ENCODE measurements at places on chromosomes 6 and 20. TPM values are rescaled to one million over a fixed set of nuclear protein-coding genes. Genes with fewer than 3 reads are reported as not detected.

DNA sequence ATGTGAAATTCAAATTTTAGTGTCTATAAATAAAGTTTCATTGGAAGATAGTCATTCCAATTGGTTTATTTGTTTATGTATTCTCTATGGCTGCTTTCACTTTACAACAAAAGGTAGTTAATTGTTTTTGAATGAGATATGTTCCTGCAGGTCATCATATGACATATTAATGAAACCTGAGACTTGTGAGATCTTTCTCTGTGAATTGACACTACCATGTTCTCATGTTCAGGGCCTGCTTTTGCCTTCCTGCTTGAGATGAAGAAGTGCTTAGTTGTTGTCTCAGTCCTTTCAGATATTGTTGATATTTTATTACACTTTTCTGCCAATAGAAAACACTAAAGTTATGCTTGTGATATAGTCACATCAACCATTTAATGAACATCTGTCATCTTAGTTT is 132.5 kb downstream of the UTRN start:
- no peak for DNase-seq

KHDRBS2 gene
- not detected for total RNA-seq

GRCh38 chr20:61705386-61706258 is 360.1 kb downstream of the TAF4 start:
- no peak for DNase-seq

GRCh38 chr20:740162-740561 is 28.1 kb downstream of the SLC52A3 start:
- no peak for DNase-seq

GRCh38 chr6:142850679-142851423 is 94.1 kb downstream of the HIVEP2 start:
- no peak for DNase-seq

- DNase-seq = no peak
Measured at GRCh38 chr20:49392745-49393144, 89.7 kb downstream of the KCNB1 start.

DNA sequence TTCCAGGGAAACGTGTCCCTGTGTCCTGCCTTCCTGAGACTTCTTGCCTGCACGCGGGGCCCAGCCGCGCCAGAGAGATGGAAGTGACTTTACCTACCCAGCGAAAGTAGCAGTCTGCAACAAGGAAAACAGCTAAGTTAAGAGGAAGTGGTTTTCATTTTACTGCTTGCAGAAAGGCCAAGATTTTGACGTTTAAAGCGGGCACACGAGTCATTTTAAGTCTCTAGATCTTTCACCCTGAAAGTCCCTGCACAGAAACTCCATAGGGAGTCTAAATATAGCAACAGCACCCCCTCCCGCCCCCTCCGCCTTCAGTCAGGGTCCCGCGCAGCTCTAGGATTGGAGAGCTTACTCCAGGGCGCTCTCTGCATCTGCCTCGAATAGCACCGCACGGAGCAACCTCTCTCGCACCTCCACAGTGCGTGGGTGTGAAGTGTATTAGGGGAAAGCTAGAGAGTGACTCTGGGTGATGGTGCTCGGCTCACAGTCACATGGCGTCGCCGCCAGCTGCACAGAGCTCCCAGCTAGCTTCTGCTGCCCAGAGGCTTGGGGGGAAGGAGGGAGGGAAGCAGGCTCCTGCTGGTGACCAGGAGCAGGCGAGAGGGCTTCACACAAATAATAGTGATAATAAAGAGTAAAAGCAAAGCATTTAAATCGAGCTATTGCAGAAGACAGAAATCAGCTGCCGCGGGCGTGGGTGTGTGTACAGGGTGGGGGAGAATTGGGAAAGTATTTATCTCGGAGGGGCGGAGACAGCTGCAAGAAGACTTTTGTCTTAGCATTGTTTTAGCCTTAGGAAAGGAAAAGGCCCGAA is 1.8 kb upstream of the KCNQ5 start:
- peak; percentile 79 for DNase-seq

- DNase-seq = no peak
Measured at GRCh38 chr6:1515280-1515679, 94.4 kb upstream of the FOXC1 start.

DNA sequence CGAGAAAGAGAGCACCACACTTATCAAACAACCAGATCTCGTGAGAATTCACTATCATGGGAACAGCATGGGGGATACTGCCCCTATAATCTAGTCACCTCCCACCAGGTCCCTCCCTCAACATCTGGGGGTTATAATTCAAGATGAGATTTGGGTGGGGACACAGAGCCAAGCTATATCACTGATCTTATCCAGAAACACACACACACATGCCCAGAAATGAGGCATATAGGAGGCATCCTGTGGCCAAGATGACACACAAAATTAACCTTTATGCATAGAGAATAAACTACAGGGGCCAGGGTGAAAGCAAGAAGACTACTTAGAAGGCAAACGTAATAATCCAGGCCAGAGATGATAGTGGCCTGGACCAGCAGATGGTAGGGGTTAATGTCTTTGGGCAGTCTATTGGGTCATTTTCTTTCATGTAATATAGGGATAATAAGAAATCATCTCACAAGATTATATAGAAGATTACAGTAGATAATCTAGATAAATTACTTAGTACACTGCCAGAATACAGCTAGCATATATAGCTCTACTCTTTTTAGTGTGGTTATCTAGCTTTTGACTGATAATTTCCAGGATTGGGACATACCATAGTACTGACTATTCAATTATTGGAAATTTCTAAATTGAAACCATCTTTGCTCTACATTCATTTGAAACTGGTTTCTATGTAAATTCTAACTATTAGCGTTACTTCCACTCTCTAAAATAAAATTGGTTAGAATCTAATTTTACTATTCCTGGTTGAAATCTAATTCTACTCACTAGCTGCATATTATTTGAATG is 20.0 kb downstream of the RNF144B start:
- no peak for DNase-seq

- no peak for DNase-seq
Measured at GRCh38 chr6:6694825-6695624, 106.5 kb downstream of the LY86 start.

FILIP1 gene
- total RNA-seq = not detected

GRCh38 chr6:88860310-88860709 is 103.1 kb downstream of the RNGTT start:
- DNase-seq = no peak

DNA sequence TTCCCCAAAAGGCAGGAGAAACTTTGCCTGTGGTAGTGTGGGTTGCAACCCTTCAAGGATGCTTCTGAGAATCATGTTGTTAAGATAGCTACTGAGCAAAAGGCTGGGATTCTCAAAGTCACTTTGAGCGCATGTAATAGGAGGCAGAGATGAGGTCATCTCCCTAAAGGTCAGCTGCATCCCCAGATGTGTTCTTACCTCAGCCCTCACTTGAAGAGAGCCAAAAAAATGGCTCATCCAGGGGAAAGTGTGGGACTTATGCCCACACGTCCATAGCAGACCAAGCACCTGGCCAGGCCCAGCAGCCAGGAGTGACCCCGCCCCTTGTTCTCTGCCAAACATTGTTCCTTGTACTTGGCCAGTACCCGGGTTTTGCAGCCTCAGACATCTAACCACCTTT is 187.0 kb upstream of the BMP2 start:
- no peak for DNase-seq

DNA sequence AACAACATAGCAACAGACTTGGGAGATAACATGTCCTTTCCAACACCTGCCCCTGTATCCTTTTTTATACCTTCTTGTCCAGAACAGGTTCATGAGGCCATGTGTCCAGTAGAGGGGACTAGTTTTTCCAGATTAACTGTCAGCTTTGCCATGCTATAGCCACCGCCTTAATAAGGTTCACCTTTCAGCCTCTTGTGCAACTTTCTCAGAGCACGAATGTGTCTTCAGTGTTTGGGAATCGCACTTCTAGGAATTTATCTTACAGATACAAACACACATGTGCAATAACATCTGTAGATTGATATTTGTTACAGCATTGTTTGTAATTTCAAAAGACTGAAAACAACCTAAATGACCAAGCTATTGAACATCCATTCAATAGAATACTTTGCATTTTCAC is 21.4 kb downstream of the NCR2 start:
- no peak for DNase-seq

DNA sequence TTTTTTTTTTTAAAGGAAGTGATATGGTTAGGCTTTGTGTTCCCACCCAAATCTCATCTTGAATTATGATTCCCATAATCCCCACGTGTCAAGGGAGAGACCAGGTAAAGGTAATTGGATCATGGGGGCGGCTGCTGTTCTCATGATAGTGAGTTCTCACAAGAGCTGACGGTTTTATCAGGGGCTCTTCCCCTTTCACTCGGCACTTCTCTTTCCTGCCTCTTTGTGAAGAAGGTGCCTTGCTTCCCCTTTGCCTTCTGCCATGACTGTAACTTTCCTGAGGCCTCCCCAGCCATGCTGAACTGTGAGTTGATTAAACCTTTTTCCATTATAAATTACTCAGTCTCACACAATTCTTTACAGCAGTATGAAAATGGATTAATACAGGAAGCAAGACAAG is 64.3 kb downstream of the ZFP64 start:
- no peak for DNase-seq

DNA sequence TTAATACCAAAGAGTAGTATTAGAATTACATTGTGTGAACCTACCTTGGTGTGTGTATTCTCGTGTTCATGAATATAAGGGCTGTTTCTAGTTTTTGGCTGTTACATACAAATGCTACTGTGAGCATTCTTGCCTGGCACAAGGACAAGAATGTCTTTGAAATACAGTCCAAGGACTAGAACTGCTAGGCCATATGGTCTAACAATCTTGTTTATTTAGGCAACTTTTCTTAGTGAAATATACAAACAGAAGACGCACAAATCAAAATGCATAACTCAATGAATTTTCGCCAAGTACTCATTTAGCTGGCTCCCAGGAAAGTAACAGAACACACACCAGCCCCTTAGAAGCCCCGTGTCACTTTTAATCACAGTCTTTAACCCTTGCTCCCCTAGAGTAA is 28.5 kb downstream of the KDM1B start:
- DNase-seq = no peak

GRCh38 chr20:58817748-58818147 is 33.0 kb downstream of the GNAS-AS1 start:
- no peak for DNase-seq

MAK gene
- total RNA-seq = 1.1 TPM

DNA sequence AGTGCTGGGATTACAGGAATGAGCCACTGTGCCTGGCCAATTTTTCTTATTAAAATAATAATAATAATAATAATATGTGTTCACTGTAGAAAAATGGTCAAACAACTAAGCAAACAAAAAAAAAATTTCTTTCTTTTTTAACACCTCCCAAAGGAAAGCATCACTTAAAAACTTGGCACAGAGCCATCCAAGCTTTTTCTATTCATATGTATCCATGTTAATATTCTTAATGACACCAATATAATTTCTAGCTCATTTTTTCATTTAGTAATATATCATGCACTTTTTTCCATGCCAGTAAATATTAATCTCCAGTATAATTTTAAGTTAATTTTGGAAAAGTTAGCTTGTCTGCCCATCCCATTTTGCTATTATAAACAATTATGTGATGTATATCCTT is 101.8 kb downstream of the MBOAT1 start:
- DNase-seq = no peak

DNA sequence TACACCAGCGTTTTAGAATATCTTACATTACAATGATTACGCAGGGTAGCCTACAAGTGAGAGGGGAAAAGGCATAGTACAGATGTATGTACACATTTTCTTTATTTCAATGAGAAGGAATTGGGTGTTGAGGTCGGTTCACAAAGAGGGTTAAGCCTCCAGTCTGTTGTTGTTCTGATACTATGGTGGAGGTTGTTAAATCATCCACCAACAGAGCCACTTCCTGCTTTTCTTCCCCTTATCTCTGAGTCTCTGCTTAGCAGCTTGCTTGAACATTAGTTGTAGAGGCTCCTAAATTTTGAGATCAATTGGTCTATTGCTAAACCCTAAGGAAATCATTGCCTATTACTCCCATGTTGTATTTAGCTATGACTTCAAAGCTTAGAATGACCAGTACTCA is 7.3 kb downstream of the RGS17 start:
- no peak for DNase-seq

DNA sequence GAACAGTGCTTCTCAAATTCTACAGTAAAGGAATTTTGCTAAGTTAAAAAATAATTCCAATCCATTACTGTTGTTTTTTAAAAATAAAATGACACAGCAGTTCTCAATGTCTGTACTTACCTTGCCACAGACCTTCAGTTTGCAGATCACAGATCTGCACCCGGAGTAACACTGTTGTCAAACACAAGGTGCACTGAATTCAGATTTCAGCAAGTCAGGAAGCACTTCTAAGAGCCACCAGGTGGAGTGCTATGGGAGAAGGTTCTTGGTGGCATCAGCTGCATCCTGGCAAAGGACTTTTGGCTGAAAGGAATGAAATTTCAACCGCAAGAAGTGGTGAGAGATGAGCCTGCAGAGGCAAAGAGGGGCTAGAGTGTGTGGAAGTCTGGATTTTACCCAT is 17.4 kb downstream of the RSPH4A start:
- no peak for DNase-seq

GRCh38 chr20:30949761-30950160 is 307.7 kb upstream of the DEFB115 start:
- DNase-seq = no peak

LINC00237 gene
- total RNA-seq = not detected

GRCh38 chr6:140276133-140276532 is 901.7 kb upstream of the CITED2 start:
- DNase-seq = no peak

DNA sequence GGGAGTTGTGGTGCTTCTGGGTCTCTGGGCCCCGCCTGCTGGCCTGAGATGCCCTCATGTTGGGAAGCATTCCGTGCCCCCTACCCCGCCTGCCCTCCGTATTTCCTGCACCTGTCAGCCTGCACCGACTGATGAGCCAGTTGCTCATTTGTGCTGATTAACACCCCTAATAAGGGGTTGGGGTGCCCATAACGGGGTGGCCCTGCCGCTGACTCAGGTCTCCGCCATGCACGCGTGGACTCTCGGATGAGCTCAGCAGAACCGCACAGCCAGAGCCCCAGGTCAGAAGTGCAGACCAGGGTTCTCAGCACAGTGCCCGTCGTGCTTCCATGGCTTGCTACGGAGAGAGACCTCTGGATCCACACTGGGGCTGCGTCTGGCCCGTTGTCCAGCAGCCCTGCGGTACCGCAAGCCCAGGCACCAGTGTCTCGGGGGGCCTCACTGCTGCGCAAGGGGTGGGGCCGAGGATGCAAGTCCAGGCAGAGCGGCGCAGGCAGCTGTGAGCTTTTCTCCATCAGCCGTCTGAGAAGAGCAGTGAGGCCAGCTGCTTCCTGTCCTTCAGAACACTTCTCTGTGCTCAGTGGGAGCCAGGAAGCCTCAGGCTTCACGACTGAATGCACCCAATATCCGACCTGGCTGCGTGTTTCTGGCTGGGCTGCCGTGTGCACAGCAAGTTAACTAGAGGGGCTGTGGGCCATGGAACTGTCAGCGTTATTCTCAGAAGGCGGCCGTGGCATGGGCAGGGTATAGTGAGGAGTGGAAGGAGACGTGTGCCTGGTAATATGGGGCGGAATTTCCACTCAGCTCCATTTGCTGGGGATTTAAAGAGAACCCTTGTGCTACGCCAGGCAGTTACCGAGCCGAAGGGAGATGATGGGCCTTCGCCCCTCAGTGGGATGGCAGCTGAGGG is 18.6 kb downstream of the MTG2 start:
- no peak for DNase-seq
